ENCODE measurements at places on chromosomes 6 and 20.

- DNase-seq = no peak
Observed at GRCh38 chr6:121590916-121591315, 155.5 kb downstream of the GJA1 start.

DNA sequence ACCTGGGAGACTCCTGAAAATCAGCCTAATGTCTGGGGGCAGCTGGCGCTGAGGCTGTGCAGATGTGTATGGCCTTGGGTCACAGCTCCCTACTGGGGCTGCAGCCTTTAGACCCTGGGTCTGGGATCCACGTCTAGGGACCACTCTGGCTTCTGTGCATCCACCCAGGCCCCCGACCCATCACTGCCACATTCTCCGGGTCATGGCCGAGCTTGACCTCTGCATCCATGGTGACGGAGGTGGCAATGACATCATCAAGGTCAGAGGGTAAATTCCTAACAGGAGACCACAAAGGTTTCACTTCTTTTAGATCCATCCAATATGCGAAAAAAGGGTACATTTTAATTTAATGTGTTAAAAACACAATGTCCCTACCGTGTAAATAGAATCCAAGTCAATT, 14.5 kb upstream of the PCMTD2 start:
- no peak for DNase-seq

DNA sequence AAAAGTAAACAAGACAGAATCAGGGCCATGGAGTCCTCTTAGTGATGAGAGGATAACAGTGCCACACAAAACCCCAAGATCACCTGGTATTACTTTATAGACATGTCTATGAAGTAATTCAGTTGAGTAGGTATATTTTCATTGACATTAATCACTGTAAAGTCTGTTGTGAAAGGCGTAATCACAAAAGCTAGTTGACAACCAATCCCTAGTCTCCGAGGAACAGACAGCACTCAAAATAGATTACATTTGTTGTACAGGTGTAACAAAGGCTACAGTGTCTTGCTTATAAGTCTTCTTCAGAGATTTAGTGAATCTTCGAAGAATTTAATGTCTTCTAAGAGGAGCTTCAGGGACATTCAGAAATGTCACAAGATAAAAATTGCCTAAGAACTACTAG, 120.1 kb downstream of the TMEM200A start:
- DNase-seq = no peak

DNA sequence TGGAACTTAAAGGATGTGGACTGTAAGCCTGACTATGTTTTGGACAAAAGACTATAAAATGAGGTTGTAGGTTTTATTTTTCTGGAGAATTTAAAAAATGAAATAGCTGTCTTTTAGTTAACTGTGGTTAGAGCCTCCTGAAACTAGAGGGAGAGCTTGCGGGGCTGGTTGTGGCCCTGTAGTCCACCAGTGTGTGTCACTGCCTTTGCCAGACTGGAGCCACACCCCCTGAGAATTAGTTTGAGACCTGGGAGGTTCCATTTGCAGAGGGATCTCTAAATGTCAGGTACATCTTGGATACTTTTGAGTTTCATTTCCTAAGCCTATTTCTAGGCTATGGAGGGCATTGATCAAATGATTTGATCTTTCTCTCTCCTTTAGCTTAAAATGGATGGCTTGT, 20.8 kb downstream of the ZC2HC1B start:
- no peak for DNase-seq

DNA sequence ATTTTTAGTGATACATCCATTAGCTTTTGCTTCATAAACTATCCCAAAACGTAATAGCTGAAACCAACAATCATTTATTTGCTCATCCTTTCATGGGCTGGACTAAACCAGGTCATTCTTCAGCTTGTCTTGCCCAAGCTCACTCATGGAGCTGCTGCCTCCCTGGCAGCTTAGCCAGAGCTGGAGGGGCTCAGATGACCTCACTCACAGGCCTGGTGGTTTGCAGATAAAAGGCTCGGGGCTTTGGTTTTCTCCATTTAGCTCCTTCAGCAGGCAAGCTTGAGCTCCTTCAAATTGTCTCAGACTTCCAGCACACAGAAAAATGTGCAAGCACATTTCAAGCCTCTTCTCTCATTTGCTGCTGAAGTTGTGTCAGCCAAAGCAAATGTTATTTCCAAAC, 139.1 kb downstream of the BTBD3 start:
- no peak for DNase-seq

- no peak for DNase-seq
Observed at GRCh38 chr20:40667503-40667902, 21.5 kb downstream of the MAFB start.

- no peak for DNase-seq
Observed at GRCh38 chr20:6134592-6134991, 11.8 kb upstream of the FERMT1 start.

- peak; percentile 84 for DNase-seq
Observed at GRCh38 chr6:31769684-31770371, 7.3 kb downstream of the VWA7 start.

- DNase-seq = no peak
Observed at GRCh38 chr6:132300323-132300949, 100.8 kb downstream of the MOXD1 start.

GRCh38 chr6:170000071-170000843, 248.8 kb downstream of the ERMARD start:
- no peak for DNase-seq

GRCh38 chr20:38209736-38210405, 44.8 kb upstream of the TGM2 start:
- no peak for DNase-seq

DNA sequence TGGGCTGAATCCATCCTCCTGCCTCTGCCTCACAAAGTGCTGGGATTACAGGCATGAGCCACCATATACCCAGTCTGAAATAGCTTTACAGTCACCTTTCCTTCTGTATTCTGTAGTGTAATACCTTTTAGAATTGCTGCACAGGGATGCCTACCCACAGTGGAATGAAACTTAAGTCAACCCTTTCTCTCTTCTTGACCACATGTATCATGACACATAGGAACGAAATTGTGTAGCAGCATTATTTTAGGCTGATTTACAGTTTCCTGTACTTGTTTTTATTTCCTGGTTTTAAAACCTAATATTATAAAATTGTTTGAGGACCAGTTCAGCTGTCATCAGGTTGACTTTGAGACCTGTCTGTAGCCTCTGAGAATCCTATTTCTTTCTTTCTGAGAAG, 297.8 kb downstream of the ZFAND3 start:
- no peak for DNase-seq

- no peak for DNase-seq
Observed at GRCh38 chr6:139429580-139430145, 55.2 kb upstream of the CITED2 start.

DNA sequence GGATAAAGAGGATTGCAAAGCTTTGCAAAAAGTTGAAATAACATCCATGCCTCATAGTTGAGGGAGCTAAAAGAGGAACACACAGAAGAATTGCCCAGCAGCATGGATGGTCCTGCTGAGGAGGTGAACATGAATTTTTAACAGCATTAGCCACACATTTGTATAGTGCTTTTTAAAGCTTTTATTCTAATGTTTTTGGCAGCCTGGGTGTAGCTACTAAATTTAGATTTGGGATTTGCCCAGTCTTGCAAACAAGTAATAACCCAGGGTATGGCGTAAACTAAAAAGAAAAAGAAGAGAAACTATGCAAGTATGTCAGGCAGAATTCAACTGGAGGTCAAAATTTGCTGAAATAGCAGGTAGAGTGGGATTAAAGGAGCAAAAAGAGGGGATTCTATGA, 75.1 kb upstream of the PTPRK start:
- DNase-seq = no peak

DNA sequence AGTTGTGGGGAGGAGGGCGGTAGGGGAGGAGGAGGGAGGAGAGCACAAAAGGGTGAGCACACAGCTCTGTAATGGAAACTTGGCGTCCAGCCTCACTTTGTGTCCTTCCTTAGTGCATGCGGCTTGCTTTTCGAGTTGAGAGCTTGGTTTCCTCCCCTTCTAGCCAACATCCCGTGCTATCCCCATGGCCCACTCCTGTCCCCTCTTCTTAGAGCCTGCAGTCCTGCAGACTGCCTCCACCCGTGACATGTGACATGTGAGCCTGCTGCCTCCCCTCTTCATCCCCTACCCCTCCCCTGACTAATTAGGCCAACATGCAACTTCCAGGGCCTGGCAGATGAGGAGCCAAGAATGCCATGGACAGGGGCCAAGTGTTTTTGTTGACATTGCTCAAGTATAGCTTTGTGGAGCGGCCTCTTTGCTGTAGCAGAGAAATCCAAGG, 63.2 kb downstream of the SLC24A3 start:
- DNase-seq = no peak

DNA sequence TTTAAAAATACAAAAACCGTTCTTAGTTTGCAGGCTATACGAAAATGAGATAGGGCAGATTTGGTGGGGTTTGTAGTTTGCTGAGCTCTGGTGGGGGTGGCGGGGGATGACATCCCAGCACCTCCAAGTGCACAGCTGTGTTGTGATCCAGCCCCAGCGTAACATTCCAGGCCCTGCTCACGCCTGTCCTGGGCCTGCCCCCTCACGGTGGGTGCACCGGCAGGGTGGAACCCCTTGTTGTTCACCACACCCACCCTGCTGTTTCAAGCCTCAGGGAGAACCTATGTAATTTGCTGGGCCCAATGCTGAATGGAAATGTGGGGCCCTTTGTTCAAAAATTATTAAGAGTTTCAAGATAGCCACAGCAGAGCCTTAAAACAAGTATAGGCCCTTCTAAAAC, 25.0 kb downstream of the ARMC2 start:
- no peak for DNase-seq

DNA sequence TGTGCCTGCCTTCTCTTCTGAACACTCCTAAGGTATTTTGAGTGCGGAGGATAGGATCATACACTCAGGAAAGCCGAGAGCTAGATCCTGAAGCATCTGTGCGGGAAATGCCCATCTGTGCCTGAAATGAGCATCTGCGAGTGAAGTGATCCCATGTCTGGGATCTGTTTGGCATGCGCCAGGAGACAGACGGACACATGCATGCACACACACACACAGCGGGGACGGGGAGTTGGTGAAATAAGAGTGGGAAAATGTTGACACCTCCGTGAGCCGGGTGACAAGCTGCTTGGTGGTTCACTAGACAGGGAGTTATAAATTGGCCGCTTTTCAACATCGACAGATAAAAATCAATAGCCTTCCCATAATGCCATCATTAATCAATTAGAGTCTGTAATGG, 13.8 kb downstream of the SYNJ2 start:
- no peak for DNase-seq

GRCh38 chr6:71031912-71032311, 75.1 kb upstream of the B3GAT2 start:
- no peak for DNase-seq

- no peak for DNase-seq
Observed at GRCh38 chr6:36735110-36736071, 37.8 kb downstream of the RAB44 start.

GRCh38 chr6:133973109-133973971, 20.3 kb downstream of the TBPL1 start:
- DNase-seq = no peak

GRCh38 chr20:43189554-43190331, at the start of gene PTPRT:
Gene PTPRT (minus strand): TSS chr20:43189906. CDS start chr20:43189733, 173 bp downstream.
- DNase-seq = no peak

DNA sequence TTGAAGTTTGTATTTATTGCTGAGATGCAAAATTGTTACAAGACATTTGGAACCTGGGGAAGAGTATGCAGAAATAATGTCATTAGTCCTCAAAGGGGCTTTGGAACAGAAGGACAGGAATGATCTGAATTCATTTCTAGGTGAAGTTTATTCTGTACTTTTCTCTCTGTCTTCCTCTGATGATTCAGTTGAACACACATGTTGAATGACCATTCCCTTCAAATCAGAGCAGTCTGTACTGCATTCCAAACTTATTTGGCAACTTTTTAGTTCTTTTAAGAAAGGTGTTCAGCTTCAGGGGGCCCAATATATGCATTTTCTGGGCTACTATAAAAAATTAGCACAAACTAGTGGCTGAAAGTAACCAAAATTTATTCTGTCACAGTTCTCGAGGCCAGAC, 213.9 kb upstream of the LAMP5 start:
- no peak for DNase-seq

DNA sequence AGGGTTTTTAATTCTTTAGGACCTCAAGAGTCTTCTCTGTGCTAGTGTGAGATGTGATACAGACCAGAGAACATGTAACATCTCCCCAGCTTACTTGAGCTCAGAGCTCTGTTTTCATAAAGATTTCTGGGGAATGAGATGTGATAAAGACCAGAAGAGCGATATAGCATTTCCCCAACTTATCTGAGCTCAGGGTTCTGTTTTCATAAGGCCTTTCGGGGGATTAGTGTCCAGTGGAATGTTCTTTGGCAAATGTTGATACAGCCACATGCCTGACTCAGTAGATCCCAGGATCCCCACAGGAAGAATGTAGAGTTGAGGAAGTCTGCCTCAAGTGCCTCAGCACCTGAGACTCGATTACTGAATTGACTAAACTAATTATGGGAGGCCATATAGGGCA, 18.7 kb upstream of the TOP1 start:
- no peak for DNase-seq

DNA sequence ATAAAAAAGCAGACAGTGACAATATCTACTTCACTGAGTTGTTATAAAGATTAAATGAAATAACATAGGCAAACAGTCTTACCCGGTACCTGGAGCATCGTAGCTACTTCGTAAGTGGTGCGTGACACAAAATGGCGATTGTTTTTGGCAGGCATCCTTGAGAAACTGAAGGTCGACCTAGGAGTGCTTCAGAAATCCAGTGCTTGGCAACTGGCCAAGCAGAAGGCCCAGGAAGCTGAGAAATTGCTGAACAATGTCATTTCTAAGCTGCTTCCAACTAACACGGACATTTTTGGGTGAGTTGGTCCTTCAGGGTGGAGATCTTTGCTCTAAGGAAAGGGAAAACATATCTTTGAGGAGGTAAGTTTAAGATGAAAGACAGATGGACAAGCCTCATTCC, 4.8 kb downstream of the BPIFA2 start:
- no peak for DNase-seq
